Prostate gland (tissue), 2 donors: ENCODE measurements at places on chromosomes 2 and 18.
A peak's percentile ranks its signal among the peaks of the same experiment; 100 is the strongest.

DNA sequence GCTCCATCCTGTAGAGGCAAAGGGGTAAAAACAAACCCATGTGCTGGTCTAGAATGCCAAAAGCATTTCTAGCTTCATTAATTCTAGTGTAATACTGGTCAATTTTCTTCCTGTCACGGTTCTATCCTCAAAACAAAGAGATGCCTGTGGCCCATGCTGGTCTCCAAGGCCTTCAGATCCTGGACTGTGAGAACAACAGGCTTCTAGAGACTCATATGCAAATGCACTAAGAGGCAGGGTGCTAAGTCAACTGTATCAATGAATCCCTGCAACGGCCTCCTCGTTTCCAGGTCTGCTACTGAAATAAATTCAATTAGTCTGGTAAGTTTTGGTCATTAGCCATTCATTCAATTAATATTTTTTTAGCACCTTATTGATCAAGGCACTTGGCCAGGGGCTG, 4.0 kb downstream of the IFT172 start:
- DNase-seq = no peak

DNA sequence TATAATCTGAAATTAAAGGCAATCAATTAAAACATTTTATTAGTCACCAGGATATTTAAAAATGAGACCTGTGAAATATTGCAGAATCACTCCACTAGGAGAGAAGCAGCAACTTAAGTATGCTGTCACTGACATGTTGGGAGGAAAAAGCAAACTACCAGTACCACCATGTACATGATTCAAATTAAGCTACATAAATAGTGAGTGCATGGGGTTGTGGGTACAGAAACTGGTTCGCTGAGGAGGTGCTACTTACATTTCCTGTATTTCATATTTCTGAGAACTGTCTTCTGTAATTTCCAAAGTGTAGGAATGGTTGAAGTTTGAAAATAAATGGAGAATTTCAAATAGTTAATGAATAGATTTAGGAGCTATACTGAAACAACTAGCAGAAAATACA, 7.9 kb upstream of the NR4A2 start:
- no peak for DNase-seq

DNA sequence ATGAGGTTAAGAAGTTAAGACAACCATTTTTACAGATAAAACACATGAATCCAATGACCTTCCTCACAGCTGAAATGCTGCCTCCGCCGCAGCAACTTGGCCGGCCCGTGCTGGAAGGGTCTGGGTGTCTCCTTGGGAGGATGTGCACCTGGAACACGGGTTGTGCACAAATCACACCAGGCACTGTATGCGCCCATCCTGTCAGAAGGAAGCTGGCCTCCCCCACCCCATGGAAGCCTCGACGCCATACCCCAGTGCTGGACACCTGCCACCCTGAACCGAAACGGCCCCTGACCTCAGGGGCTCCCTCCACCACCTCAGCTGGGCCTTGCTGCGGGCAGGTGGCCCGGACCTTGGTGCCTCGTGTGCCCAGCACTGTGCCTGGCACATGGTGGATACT, 111.8 kb downstream of the PXDN start:
- no peak for DNase-seq

GRCh38 chr2:113127646-113128570, 510 bp downstream of the IL1RN start:
- no peak for DNase-seq

DNA sequence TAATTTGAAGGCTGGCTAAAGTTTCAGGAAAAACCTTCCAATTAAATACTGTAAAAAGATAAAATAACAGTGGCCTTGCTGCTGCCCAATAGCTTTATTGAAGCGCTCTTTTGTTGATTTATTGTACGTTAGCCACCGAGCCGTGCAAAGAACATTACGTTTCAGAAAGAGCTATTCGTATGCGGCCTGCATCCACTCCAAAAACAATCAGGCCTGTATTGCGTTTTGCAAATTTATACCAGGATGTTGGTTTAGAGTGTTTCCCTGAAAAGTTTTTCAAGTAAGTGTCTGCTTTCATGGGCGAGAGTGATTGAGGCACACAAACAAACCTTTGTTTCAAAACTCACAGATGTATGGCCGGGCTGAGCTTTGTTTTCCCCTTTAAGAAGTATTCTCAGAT, 257.2 kb upstream of the SALL3 start:
- no peak for DNase-seq

DNA sequence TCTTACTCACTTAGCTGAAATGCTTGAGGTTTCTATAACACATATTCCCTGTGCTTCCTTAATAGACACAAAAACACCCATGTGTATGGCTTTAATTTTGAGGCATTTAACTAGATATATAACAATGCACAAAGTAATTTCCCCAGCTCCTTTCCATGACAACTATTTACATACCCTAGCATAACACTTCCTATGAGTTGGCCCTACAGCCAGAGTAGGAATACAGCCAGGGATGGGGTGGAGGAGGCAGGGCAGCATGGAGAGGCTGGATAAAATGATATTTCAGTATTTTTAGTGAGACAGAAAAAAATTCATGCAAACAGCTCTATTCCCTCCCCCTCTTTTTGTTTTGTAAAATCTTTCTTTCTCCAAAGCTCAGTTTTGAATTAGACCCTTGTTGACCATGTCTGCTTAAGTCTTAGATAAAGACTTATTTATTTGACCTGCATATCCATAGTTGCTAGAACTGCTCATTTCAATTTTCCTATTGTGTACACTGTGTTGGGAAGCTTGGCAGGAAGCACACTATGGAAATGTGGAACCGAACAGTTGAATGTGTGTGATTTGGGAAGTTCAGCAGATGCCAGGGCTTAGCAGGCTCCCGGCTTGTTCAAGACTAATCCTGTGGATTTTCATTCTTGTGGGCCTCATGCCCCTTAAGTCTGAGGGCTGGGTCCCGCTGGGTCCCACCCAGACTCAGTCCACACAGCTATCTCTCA, 11.2 kb upstream of the B3GNT2 start:
- no peak for DNase-seq

DNA sequence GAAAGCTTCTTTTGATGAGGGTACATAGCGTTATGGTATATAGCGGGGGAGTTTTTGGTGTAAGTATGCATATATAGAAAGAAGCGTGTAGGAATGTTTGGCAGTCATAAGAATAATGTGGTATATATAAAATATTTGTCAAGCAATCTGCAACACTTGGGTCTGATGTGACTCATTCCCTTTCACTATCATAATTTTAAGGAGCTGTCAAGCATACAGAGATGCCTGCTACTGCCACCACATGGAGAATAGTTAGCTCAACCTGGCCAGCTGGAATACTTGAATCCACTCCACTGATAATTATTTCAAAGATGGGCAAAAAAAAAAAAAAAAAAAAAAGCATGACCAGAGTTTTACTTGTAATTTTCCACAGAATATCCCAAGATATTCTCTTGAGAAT, 559.8 kb upstream of the REG3G start:
- DNase-seq = no peak

GRCh38 chr2:38862476-38862875, 13.3 kb downstream of the DHX57 start:
- no peak for DNase-seq

DNA sequence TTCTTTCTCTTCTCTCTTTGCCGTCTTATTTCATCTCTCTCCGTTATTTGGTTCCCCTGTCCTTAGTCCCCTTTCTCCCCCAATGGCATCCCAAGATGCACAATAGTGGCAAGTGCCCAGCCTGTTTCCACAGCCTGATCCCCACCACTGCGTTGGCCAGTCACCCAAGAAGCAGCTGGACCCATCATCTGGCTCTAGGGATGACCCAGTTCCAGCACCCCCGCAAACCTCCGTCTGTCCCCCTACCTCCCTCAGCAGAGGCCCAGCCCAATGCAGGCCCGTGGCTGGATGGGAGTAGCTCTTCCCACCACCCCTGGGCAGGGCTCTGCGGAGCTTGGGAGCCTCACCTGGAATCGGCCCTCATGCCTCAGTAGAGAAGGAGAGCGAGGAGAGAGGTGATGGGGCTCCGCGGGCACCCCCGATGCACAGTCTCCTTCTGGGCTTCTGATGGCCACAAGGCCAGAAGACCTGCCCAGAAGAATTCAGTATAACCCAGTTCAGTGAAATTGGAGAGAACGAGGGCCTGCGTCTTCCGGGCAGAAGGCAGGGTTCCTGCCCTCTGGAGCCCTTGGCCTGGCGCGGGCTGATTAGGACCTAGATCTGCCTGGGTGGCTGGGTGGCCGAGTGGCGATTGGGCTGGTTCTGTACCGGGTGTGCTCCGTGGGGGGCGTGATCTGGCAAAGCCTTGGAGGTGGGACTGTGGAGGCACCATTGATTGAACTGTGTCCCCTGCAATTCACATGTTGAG, 50.9 kb downstream of the RRM2 start:
- DNase-seq = no peak

GRCh38 chr2:205115511-205115910, 566.8 kb upstream of the NRP2 start:
- DNase-seq = no peak

DNA sequence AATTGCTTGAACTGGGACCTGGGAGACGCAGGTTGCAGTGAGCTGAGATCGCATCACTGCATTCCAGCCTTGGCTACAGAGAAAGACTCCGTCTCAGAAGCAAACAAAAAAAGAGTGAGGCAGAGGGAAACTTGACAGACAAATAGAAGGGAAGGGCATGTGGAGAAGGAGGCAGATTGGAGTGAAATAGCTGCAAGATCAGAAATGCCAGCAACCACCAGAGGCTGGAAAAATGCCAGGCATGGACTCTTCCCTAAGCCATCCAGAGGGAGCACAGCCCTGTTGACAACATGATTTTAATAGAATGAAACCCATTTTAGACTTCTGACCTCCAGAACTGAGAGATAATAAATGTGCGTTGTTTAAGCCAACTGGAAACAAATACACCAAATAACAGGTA, 447.2 kb upstream of the SPHKAP start:
- DNase-seq = no peak

GRCh38 chr2:61658841-61659780, 121.0 kb upstream of the XPO1 start:
- DNase-seq = no peak

GRCh38 chr2:220043155-220043989, 415.9 kb downstream of the SLC4A3 start:
- DNase-seq = no peak

DNA sequence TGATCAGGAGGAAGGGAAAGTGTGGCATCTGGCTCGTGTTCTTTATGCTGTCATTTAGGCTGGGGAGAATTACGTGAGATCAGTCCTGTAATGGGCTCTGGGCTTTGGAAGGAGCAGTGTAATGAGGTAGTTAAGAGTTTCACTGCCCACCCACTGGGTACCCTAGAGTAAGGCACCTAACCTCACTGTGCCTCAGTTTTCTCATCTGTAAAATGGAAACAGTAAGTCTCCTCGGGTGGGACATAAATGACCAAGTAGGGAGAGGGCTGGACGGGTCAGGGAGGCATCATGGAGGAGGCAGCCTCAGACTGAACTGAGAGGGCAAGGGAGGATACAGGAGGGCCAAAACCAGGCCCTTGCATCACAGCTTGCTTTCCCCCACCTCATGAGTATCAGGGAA, 97.3 kb upstream of the MCFD2 start:
- no peak for DNase-seq

GRCh38 chr18:62979176-62979575, 263.8 kb downstream of the PHLPP1 start:
- DNase-seq = peak; percentile 47

GRCh38 chr2:46683541-46683940, 204.2 kb downstream of the TMEM247 start:
- DNase-seq = no peak
